Kidney glomerular epithelial cell (primary cell): ENCODE measurements at places on chromosomes 7 and 10.
A peak's percentile ranks its signal among the peaks of the same experiment; 100 is the strongest.

DNA sequence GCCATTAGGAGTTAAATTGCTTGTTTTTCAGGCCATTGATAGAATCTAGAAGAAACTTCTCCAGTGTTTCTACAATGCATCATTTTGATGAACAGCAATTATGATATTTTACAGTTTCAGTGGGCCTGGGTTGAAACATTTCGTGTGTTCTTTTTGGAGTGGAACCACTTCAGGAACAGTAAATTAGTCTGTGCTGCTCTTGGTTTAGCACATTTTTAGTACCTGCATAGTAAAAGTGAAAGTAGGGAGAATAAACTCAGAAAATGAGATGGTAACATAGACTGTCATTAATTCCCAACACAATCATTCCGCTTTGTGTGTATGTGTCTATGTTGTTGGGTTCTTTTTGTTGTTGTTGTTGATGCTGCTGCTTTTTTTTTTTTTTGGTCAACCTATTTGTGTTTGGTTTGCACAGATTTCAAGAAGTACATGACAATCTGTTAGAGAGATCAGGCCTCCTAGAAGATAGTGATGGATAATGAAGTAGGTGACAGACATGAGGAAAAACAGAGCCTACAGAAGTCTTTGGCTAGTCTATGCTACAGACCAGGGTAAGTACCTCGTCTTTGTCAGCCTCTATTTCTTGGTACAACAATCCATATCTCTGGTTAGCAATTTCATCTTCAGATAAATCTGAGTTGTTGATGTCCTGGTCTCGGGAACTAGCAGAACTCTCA, 154.0 kb upstream of the TARP start:
- no peak for DNase-seq

DNA sequence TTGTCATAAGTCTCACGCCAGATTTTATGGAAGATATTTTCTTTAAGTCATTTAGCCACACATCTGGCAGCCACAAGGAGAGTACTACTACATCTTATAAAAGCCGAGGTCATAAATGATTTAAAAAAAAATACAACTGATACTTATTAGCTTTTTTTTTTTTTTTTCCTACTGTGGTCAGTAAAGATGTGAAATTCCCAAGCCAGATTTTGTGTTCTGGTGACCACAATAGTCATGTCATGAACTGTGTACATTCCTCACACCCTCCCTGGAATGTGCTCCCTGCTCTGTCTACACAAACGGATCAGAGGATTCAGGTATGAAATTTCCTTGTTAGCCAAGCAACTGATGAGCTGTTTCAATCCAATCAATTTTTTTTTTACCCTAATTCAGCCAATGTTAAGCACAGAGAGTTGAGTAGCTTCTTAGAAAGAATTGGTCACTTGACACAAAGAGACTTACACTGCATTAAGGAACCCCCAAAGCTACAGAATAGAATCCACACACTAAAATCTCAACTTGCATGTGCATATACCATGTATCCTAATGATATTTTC, 54.7 kb downstream of the CHRM2 start:
- no peak for DNase-seq

DNA sequence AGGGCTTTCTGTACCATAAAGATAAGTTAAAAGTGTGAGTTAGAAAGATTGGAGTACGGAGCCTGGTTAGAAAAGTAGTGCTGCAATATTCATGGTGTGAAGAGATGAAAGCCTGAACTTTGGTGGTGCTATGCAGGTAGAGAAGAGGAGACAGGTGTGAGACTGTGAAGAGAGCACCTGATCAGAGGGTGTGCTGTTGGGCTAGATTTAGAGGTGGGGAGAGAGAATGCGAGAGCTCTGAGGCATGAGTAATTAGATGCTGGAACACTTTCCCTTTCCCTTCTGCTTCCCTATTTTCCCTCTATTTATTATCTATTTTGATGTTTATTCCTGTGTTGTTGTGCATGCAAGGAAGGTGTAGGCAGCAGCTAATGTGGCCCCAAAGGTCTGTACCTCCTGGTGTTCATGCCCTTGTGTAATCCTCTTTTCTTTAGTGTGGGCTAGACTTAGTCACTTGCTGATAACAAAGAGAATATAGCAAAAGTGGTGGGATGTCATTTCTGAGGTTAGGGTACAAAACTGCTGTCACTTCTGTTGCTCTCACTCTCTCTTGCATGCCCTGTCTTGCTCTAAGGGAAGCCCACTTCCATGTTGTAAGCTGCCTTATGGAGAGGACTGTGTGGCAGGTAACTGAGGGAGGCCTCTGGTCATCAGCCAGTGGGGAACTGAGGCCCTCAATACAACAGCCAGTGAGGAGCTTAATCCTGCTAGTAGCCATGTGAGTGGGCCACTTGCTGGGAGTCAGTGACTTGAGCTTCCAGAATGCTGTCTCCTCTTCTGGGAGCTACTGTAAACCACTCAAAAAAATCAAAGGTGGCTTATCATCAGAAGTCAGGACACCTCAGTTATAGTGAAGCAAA, 2.6 kb upstream of the ATXN7L1 start:
- no peak for DNase-seq

DNA sequence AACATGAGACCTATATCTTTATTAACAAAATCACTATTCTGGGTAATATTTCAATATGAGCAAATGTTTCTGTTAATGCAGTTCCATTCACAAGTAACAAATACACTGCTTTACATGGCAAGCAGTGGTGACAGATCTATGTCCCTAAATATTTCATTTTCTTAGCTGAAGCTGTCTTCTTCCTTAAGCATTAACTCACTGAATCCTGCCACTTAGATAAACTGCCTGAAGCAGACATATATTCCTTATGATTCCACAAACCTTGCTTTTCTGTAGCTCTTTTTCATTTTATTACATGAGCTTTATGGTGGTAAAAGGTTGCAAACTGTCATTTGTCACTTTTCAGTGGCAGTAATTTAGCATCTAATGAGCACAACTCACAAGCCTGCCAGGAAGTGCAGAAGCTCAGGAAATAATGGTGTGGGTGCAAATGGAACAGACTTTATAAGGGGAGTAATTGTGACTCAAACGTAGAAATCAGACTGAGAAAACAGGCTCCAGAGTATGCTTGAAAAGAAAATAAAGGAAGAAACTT, 217.2 kb downstream of the XPNPEP1 start:
- DNase-seq = no peak

GRCh38 chr7:108407676-108408075, 48.6 kb downstream of the NRCAM start:
- no peak for DNase-seq

- peak; percentile 15 for DNase-seq
These were observed 726 bp upstream of the INSIG1 start for GRCh38 chr7:155296788-155297516.

GRCh38 chr10:88962336-88962735, 9.8 kb upstream of the ACTA2 start:
- no peak for DNase-seq

DNA sequence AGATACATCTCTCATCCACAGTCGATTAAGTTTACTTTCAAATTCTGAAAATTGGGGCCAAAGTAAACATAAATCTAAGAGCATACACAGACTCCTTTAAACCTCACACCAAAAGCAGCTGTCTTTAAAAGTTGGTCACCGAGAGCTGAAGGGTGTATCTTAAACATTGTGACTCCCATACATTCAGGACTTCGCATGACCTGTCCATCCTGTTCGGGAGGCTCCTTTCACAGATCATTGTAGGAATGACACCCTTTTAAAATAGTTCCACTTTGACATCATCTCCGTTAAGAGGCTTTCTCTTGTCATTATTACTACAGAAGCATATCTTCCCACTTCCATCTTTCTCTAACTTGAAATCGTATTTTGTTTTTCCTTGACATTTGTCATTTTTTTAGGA, 440.0 kb downstream of the DNAJB9 start:
- DNase-seq = no peak

- no peak for DNase-seq
These were observed 44.5 kb upstream of the STMP1 start for GRCh38 chr7:135617781-135618180.

GRCh38 chr10:35911233-35911632, 269.1 kb upstream of the FZD8 start:
- DNase-seq = no peak

GRCh38 chr7:156791241-156791640, 101.7 kb downstream of the LMBR1 start:
- no peak for DNase-seq

DNA sequence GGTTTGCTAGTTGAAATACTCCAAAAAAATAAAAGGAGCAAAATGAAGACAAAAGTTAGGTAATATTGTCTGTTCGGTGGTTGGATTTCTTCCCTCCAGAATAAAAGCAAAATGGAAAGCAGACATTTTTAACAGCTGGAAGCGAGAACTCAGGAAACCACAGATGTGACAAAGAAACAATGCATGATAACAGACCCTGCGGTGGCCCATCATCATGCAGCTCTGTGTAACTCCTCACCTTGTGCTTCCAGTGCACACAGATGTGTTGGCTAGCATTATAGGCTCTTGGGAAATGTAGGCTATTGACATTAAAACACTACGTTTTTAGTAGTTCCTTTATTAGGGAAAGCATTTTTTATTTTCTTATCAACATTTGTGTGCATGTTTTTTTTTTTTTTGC, 53.9 kb upstream of the ARL4A start:
- no peak for DNase-seq

DNA sequence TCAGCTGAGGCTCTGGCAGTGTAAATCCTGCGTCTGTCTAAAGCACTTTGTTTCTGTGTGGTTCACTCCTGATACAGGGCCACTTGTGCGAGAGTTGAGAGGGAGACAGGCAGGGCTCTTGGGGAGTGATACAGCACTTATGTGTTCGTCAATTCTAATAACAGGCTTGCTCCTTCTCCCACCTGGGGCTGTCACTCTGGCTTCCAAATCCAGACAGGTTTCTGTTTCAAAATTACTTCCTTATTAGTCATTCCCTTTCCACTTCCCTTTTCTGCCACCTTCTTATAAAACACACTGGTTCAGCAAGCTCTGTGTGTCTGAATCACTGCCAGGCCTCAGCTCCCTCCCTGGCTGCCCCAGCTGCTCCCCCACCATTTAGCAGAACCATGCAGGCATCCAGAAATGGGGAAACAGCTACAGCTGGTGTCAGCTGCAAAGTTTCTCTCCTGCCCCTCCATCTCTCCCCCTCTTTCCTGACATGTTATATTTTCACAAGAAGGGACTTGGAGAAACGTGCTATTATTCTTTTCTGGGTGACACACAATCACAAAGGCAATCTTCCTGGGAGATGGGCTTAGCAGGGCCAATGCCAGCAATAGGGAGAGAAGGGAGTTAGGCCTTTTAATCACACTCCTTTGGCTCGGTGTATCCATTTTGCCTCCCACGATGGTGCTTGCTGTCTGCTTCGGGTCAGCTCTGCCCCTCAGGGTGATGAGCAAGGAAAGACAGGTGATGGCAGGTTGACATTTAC, 58.4 kb upstream of the ZNRF2 start:
- peak; percentile 82 for DNase-seq

GRCh38 chr7:151133266-151133985, 34.1 kb downstream of the GBX1 start:
- no peak for DNase-seq

DNA sequence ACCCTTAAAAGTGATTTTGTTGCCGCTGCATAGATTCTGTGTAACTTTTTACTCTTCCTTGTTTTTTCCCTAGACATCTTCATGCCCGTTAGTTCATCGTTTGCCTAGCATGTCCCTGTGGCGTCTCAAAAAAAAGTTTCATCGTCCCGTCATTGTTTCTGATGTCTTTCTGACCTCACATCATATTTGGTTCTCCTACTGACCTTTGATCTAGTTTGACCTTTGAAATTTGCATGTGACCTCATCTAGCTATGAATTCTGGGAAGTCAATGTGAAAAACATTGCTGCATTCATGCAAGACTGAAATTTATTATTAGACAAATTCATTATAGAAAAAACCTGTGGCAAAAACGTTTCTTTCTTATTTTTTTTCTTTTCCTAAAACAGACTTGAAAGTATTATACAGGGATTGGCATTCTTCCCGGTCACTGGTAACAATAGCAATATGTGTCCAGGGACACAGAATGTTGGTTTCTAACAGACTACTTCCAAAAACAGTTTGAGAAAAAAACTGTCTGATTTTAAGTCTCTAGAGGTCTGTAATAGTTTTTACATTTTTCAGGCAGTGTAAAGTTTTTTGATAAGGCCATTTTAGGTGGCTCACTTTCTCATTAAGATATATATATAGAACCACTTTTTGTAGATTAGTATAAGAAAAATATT, 280.9 kb downstream of the USP6NL start:
- DNase-seq = no peak

GRCh38 chr7:70920876-70921275, 211.1 kb upstream of the GALNT17 start:
- DNase-seq = no peak

- DNase-seq = no peak
These were observed 1.2 kb upstream of the PLCE1 start for GRCh38 chr10:93992400-93993030.

DNA sequence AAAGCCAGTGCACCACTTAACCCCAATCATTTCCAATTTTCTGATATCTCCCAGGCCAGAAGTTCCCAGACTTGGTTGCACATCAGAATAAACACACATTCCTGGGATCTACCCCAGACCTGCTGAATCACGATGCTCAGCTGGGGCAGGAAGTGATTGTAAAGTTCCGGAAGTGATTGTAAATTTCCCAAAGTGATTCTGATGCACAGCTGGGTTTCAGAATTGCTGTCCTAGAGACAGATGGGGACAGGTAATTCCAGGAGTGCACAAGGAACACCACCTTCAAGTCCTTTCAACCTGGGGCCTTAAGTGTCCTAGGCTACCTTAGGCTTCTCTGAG, 104.2 kb upstream of the EEPD1 start:
- no peak for DNase-seq

GRCh38 chr10:43172645-43173044, 34.4 kb downstream of the CSGALNACT2 start:
- no peak for DNase-seq

GRCh38 chr7:19681596-19681995, 27.2 kb downstream of the POLR1F start:
- no peak for DNase-seq

- DNase-seq = peak; percentile 56
These were observed 57.5 kb downstream of the EXOC4 start for GRCh38 chr7:133310232-133310862.

GRCh38 chr10:4107285-4107851, 322.4 kb upstream of the KLF6 start:
- no peak for DNase-seq

DNA sequence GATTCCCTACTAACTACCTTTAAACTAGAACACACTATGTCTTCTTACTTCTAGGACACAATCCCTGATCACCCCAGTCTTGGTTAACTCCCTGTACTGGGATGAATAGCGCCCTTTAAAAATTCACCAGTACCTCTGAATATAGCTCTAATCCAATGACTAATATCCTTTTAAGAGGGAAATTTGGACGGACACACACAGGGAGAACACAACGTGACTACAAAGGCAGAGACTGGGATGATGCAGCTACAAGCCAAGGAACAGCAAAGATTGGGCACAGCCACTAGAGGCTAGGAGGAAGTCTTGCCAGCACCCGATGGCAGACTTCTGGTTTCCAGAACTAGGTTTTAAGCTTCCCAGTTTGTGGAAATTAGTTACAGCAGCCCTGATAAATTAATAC, 81.4 kb downstream of the MALSU1 start:
- DNase-seq = no peak
